Hypothalamus (tissue), 51 donors: ENCODE measurements at places on chromosomes 16 and 17.

DNA sequence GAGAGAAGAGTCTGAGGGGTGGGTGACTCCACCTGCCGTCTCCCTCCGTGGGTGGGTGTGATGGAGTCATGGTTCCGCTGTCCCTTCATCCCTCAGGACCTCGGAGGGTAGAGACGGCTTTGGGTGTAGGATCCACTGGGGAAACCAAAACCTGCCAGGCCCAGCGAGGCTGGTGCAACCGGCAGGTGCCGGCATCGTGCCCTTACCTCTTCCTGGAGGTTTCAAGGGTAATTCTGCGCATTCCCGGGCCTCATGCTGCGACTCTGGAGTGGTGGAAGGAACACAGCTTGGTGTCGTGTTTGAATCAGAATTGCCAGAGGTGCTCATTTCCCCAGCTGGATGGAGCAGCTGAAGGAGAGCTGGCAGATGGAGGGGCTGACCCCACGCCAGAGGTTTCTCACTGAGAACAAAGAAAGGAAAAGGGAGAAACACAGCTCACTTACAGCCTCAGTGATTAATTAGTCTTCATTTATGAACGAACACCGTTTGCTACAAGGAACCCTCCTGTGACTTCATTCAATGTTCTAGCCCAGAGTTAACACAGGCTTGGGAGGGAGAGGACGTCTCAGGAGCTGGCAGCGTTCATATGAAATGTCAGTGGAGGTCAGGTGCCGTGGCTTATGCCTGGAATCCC is 16.3 kb upstream of the ATP2A3 start:
- DNase-seq: no peak

- no peak for DNase-seq
Observed at GRCh38 chr16:70018254-70018653, 67.1 kb downstream of the CLEC18A start.

- no peak for DNase-seq
Observed at GRCh38 chr17:29165261-29165660, 14.9 kb downstream of the MYO18A start.

- no peak for DNase-seq
Observed at GRCh38 chr16:68402748-68403040, 45.6 kb downstream of the SMPD3 start.

- no peak for DNase-seq
Observed at GRCh38 chr17:6374271-6374691, 60.6 kb downstream of the AIPL1 start.

DNA sequence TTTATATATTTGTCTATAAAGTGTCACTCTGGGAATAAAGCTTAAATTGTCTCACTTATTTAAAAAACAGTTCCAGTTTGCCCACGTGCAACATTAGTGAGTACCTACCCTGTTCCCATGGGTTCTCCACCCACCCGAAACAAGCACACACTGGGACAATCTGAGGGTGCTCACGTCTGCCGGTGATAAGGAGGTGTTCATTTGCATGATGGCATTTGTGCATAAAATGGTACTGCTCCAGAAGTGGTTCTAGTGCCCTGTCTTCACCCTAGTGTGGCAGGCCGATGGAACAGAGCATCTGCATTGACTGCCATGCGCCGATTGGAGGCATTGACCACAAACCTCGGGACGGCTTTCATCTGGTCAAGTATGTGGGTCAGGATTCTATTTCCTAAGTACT is 35.6 kb upstream of the ENDOV start:
- no peak for DNase-seq

- DNase-seq: no peak
Observed at GRCh38 chr17:82687871-82688270, 10.6 kb downstream of the RAB40B start.

- DNase-seq: no peak
Observed at GRCh38 chr17:16980813-16981731, 9.2 kb upstream of the TNFRSF13B start.

DNA sequence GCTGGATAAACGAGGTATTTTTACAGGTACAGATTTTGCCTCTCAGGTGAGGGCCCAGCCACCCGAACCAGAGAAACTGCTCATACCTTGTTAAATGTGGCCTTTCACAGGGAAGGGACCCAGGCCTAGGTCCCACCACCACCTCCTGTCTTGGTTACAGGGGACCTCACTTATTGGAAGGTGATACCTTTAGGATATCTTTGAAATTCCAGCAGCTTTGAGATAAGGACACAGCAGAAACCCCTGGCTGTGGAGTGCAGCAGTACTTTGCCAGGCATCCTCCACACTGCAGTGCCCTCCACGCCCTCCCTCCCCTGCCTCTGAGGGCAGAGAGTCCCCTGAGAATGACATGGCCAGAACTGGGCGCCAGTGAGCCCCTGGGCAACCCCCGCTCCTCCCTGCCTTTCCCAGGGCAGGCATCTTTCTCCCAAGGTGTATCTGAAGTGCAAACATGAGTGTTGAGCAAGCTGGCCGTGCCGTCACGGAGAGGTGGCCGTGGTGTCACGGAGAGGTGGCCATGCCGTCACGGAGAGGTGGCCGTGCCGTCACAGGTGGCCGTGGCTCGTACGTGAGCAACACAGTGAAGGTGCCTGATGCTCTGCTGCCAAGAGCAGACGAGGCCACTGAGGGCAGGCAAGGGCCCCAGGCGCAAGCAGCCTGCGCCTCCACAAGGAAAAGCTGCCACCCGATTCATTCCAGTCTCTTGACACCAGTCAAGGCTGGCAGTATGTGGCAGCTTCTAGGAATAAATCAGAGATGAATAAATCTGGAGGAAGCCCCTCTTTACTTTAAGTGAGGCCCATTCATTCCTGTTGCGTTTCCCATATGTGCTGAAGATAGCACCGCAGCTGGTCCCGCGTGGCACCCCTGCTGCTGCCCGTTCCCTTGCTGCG is 134.5 kb upstream of the CHMP6 start:
- no peak for DNase-seq

GRCh38 chr17:77354670-77355455 is 214.1 kb downstream of the SEC14L1 start:
- no peak for DNase-seq

- no peak for DNase-seq
Observed at GRCh38 chr17:27845264-27846041, 45.1 kb upstream of the NOS2 start.

DNA sequence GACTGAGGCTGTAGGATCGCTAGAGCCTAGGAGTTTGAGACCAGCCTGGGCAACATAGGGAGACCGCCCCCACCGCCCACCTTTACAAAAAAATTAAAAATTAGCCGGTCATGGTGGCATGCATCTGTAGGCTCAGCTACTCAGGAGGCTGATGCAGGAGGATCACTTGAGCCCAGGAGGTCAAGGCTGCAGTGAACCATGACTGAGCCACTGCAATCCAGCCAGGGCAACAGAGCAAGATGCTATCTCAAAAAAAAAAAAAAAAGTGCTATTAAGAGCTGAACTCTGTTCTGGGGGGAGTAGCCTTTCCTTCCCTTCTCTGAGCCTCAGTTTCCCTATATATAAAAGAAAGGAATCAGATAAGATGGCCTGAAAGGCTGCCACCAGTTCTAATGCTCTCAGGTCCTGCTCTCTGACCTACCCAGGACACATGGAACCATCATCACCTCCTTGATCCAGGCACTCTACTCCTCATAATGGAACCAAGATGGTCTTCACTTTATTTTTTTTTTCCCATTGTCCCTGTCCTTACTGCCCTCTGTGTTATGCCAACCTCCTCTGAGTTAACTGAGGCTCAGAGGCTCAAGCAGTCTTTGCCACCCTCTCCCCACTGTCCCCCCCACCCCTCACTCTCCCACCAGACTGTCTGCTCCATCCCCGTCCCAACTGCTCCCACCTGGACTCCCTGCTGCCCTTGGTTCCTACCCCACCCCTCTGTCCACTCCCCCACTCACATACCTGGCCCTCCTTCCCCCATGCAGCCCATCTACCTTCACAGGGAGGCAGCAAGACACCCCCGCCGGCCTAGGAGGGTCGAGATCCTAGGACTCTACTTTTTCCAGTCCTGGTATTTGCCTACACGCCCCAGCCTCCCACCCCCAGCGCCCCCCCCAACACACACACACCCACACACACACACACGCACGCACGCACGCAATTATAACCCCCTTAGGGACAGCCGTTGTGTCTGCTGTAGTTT is 23.8 kb upstream of the EIF1 start:
- DNase-seq: no peak
